Cerebellar cortex (tissue), 1 donor: ENCODE measurements at places on chromosomes 5 and 9.

- DNase-seq: no peak
Measured at GRCh38 chr5:10994091-10994986, 233.3 kb upstream of the DAP start.

DNA sequence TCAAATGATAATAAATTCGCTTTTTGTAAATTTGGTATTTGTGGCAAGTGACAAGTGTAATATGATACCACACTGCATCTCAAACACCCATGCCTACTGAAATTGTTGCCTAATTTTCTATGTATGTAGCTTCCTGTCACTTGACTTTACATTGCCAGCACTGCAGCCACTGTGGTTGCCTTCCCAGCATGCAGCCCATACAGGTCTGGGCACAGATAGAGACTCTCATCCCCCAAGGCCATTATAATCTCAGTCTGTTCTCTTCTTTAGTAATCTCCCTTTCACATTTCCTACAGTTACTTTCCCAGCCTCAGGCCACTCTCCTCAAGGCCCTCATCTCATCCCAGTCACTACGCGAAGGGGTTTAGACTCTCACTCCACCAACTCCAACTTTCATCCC, 1200.6 kb downstream of the PTPRD start:
- no peak for DNase-seq

DNA sequence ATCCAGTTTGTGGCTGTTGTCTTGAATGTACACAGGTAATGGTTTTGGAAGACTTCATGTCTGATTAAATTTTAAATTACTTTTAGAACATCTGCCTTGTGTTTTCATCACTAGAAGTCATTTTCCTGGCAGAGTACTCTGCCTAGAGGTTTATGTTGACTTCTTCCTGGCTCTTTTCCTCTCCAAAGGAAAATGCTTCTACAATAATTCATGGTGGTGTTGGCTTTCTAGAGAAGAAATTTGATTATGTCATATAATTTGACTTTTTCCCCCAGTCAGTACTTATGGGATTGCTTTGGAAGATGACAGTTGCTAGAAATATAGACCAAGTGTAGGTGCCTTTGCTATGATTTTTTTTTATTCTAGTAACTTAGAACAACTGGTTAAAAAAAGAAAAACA, 46.8 kb downstream of the F2RL2 start:
- no peak for DNase-seq

DNA sequence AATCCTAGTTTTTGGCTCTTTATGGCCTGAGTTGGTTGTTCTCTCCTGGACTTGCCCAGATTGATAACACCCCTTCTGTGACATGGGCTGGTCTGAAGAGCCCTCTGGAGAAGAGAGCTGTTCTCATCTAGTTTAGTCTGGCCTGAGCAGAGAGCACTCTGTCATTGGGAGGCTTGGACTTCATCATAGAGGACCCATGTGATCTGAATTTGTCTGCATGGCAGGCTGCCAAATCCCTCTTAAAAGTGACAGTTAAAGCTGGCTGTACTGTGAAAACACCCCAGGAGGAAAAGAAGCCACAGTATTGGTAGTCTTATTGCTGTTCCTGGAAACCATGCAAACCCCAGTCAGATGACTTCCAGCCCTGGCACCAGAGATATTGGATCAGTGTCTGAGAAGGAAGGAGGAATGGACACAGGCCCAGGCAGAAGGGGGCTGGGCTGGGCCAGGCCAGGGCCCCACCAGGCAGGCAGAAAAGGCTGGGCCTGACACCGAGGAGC, 3.7 kb upstream of the WDR31 start:
- peak; percentile 49 for DNase-seq

- DNase-seq: no peak
Measured at GRCh38 chr9:124222918-124223720, 34.6 kb upstream of the NEK6 start.

DNA sequence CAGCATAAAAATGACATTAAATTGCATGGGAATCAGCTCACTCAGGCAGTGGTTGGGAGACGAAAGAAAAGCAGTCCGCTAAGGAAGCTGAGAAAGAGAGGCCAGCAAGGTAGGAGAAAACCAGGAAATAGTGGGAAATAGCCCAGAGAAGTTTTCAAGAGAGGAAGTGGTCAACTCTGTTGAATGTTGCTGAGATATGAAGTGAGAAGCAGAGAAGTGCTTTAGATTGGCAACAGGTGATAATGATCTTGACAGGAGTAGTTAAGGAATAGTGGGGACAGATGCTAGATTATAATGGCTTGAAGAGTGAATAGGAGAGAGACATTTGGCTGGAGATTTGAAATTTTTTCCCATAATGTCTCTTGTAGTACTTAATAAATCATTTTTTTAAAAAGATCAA, 30.8 kb downstream of the CNTRL start:
- no peak for DNase-seq

- DNase-seq: no peak
Measured at GRCh38 chr9:115161446-115161845, 43.5 kb upstream of the TNC start.

DNA sequence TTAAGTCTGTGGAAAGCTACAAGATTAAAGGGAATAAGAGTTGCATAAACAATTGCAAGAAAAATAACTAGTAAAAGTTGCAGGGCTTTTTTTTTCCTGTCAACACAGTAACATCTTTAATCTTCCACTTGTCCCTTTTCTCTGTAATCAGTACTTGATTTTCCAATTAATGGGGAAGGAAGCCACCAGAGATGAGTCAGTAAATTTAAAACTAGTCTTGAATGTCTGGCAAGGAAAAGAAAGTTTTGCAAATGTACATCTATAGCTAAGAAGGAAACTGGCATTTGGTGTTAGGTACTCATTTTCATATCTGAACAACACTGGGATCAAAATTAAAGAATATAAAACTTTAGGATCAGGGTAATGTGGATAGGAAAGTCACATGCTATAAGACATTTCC, 17.1 kb downstream of the DAP start:
- no peak for DNase-seq

DNA sequence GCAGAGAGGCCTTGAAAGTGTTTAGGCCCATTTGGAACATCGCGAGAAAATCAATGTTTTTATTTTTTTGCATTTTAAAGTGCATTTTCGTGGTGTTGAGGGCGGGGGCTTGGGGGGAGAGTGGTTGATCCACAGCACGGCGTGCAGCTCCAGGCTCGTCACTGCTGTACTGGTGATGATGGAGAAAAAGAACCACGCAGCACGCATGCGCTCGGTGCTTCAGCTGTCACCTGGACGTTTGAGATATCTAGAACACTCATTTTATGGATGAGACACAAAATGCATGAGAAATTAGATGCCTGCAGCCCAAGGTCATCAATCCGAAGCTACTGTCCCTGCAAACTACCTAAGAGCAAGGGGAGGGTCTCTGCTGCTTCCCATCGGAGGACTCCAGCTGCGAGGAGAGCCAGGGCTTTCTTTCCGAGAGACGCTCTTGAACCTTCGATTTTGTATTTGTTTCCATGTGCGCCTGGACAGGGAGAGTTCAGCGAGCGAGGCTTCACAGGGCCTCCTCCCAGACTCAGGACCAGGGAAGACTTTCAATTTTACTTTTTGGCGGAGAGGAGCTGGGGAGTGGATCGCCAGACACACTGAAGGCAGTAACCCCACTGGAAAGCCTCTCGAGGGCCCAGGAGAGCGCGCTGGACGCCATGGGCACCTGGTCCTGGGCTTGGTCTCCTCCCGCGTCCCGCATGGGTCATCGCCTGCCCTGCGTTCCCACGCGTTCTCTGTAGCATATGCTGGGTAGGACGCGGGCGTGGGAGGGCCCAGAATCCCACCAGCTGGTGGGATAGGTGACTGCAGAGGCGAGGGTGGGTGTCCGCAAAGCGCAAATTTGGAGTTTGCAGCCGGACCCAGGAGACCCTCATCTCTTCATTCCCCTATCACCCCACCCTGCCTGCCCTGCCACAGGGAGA, 2.5 kb downstream of the DMRT2 start:
- DNase-seq: no peak

- peak; percentile 85 for DNase-seq
Measured at GRCh38 chr9:70412832-70413463, 1.5 kb downstream of the KLF9 start.

DNA sequence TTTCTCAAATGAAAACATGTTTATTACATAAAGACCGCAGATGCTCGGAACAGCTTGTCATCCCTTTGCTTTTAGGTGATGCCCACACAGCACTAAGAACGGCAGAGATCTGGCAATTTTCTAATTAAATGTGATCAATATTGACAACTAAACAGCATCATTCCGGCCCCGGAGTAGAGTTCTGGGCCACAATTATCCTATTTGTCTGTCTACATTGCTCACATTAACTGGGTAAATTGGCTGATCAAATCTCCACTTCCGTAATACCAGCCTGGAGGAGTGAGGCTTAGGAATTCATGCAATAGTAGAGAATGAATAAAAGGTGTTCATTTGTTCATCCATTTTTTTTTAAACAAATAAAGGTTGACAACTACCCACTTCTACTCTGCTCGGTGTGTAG, 245.1 kb upstream of the C9orf72 start:
- DNase-seq: no peak

GRCh38 chr9:16915126-16915831, 44.8 kb upstream of the BNC2 start:
- no peak for DNase-seq

GRCh38 chr9:131590907-131591844, 45.9 kb downstream of the PRRT1B start:
- peak; percentile 81 for DNase-seq

DNA sequence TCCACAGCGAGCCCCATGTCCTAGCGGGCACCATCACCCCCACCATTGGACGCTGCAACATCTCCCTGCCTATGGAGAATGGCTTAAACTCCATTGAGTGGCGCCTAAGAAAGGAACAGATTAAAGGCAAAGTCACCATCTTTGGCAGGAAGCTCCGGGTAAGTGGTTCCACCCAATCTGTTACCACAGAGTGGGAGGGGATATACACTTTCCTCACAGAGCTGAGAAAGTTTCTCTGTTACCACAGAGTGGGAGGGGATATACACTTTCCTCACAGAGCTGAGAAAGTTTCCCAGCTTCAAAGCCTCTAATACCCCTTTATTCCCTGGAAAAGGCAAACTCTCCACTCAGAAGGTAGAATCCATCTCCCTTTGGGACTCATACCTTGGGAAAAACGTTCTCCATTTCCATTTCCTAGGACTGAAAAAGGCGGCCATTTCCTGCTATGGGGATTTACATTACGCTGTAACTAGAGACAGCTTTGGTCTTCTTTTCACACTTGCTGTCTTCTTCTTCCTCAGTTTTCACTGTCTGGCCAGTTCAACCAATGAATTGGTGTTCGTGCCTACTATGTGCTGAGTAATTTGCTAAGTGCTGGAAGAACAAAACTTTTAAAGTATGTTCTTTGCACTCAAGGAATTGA, 63.4 kb upstream of the WWC1 start:
- DNase-seq: no peak

DNA sequence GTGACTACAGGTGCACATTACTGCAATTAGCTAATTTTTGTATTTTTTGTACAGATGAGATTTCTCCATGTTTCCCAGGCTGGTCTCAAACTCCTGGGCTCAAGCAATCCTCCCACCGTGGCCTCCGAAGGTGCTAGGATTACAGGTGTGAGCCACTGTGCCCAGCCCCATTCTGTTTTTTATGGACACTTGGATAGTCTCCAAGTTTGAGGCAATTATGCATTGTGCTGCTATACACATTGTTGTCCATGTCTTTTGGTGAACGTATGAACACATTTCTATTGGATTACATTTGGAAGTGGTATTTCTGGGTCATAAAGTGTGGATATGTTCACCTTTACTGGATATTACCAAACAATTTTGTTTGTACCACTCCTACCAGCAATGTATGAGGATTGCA, 22.4 kb upstream of the PLPP1 start:
- DNase-seq: no peak

GRCh38 chr5:87735923-87736322, 323.2 kb upstream of the CCNH start:
- DNase-seq: no peak

GRCh38 chr9:108053555-108054061, 564.0 kb upstream of the KLF4 start:
- peak; percentile 45 for DNase-seq

DNA sequence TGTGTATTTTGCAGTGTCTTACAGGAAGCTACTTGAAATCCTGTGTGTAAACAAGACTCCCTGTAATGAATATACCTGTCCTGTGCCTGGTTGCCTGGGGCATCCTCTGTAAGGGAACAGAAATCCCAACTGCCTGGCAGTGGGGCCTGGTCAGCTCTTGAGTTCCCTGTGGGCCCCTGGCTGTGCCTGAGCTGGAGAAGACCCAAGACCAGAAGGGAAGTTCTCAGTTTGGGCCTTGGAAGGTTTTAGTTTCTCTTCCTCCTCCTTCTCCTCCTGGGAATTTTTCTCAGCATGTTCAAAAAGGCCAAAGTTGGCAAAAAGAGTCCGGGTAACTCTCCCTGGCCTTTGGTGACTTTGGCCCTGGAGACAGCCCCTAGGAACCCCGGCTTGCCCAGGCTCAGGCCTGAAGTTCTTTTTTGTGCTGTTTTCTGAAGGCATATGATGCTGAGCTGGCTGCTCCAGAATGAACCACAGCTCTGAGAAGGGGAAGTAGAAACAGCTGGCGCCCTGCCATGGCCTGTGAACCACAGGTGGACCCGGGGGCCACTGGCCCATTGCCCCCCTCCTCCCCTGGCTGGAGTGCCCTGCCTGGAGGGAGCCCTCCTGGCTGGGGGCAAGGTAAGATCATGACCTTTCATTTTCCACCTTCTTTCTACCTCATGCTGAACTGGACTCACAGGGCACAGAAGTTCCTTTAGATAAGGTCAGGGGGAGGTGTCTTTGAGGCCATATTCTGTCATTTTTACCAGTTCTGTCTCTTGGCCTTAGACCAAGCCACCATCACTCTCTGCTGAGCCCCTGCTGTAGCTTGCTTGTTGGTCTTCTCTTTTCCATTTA, 5.8 kb downstream of the TMEM268 start:
- DNase-seq: no peak
